Fibroblast of lung (primary cell): ENCODE measurements at places on chromosomes 3 and 15. TPM values are rescaled to one million over a fixed set of nuclear protein-coding genes. Genes with fewer than 3 reads are reported as not detected.

GPR176 gene
- 79.6 and 179 TPM in 2 replicates for total RNA-seq

AGBL1 gene
- not detected in 2 replicates for total RNA-seq

LHFPL4 gene
- under 0.01 and 0.17 TPM in 2 replicates for total RNA-seq

GOLGA8N gene
- total RNA-seq = 3.6 TPM in 2 replicates

ITIH3 gene
- total RNA-seq = under 0.01 and 0.17 TPM in 2 replicates

RTP4 gene
- total RNA-seq = 2.1 and 3.5 TPM in 2 replicates

CHST13 gene
- total RNA-seq = under 0.01 TPM in 2 replicates

MME gene
- total RNA-seq = 152 and 451 TPM in 2 replicates

SPINK8 gene
- total RNA-seq = not detected in 2 replicates

RAD51 gene
- total RNA-seq = 0.77 and 1.3 TPM in 2 replicates

PRR23E gene
- not detected in 2 replicates for total RNA-seq

BDH1 gene
- 0.51 and 0.66 TPM in 2 replicates for total RNA-seq

CFAP100 gene
- not detected in 2 replicates for total RNA-seq
